Activated CD4-positive, CD25-positive, alpha-beta regulatory T cell treated with anti-CD3 and anti-CD28 coated beads, Interleukin-2, amount 50 U/mL, for 16 hours (primary cell): ENCODE measurements at places on chromosomes 4 and X.
A peak's percentile ranks its signal among the peaks of the same experiment; 100 is the strongest.

DNA sequence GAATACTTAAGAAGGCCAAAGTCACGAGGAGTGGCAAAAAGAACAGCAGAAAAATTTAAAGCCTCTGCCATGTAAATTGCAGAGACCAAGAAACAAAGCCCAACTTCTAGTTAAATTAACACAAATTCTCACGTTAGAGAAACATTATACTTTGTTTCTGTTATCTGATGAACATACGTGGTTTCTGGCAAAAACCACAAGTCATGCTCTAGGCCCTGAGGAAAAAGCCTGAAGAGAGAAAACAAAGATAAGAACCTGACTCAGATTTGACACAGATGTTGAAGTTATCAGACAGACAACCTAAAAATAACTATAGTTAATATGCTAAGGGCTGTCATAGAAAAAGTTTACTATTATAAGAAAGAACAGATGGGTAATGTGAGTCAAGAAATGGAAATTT is 149.1 kb upstream of the PCDH10 start:
- no peak for DNase-seq

DNA sequence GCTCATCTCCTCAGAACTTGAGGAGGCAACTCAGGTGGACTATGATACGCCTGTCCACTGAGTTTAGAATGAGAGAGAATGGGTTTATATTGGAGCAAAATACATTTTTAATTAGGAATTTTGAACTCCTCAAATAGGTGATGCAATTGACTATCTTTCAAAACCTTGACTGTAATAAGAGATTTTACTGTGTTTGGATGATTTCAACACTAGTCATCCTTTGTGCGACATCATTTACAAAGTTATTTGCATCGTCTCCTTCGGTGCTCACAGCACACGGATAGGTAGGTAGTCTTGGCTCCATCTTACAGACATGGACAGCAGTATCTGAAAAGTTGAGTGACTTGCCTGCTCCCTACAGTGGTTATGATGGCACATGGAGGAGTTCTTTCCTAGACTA is 67.0 kb downstream of the AASDH start:
- DNase-seq, result no peak

GRCh38 chr4:174989791-174990190 is 71.6 kb downstream of the ADAM29 start:
- DNase-seq, result no peak

- DNase-seq, result no peak
Measured at GRCh38 chrX:72272868-72273267, 4.2 kb downstream of the RPS4X start.

- no peak for DNase-seq
Measured at GRCh38 chrX:115013705-115014104, 3.7 kb downstream of the IL13RA2 start.

DNA sequence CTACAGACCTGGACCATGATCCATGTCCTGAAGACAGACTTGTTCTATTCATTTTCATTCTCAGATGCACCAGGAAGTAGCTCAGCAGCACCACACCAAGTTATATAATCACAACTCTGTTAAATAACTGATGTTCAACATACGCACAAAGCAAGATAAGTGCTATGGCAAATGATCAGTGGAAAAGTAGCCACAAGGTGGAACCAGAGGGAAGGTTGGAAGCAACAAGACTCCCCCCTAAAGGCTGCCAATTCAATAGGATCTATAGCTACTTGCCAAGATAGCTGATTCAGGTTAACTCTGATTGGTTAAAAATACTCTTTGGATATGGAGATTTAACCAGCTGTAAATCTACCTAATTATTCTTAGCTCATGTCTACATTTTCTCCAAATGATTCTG is 23.7 kb upstream of the FAM47B start:
- no peak for DNase-seq

DNA sequence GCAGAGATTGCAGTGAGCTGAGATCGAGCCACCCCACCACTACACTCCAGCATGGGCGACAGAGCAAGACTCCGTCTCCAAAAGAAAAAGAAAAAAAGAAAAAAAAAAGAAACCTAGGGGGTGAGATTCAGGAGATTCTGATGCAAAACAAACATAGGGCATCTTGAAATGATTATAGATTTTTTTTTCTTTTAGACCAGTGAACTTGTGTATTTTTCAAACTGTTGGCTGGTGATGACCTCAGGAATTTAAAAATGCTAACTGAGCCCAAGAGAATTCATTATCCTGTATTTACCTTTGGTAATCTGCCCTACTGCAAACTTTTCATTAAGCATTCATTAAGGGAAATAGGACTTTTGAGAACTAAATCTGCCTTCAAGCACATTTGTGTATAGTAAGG is 20.6 kb downstream of the ATP10D start:
- DNase-seq, result no peak

GRCh38 chrX:19382555-19383145 is 38.9 kb downstream of the PDHA1 start:
- DNase-seq, result peak; percentile 8

DNA sequence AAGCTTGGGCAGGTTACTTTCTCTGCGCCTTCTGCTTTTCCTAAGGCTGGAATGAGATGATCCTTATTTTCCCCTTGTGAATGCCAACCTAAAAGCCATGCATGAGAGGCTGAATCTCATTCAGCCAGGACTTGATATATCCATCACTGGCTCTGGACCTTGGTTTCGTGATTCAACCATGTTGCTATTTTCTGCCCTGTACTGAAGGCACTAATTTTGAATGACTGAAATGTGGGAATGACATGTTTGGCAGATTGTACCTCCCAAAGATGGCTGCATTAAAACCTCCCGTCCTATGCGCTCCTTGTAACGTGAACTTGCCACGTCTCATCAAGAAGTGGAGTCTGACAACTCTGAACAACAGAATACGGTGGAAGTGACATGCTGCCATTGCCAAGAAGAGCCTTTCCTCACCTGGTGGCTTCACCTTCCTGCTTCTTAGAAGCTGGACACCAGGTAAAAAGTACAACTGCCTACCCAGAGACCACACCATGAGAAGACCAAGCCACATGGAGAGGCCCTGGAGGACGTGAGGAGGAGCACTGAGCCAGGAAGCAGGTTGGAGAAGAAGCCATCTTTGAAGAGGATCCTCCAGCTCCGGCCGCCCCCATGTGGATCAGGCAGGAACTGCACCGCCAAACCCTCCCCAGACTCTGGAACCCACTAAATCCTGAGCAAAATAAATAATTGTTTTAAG is 174.5 kb downstream of the NSUN7 start:
- peak; percentile 39 for DNase-seq

DNA sequence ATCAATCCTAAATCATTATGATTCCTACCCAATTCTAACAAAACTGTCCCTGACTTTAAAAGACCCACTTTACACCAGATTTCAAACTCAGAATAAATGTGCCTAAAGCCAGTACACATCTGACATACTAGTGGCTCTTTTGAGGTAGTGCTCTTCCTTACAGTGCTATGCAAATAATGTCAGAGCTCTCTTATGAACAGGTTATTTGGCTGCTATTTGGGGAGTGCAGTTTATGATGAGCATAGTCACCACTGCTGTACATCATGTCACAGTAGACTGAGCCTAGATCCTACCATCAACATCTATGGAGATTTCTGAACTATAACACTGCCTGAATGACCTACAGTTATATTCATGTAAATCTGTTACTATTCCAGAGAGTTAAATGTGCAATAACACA is 50.4 kb upstream of the PAGE5 start:
- no peak for DNase-seq

DNA sequence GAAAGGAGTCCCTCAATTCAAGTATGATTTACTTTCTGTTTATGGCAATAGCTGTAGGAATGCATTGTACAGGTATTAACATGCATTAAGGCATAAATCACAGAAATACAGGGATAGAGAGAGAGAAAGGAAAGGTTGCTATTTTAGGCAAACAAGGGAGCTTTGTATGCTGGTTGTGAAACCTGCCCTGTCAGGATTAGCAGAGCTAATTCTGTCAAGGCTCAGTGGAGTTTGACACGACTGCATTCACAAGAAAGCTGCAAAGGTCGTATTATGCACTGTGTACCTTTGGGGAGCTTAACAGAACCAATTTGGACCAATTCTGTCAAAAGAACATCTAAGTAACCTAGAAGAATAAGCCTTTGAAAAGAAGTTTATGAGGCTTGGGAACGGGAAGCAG is 239.3 kb downstream of the GRIA2 start:
- no peak for DNase-seq

- DNase-seq, result no peak
Measured at GRCh38 chr4:151931563-151931962, 170.8 kb upstream of the GATB start.

GRCh38 chr4:152540293-152540674 is 4.4 kb upstream of the FBXW7 start:
- DNase-seq, result no peak

- DNase-seq, result no peak
Measured at GRCh38 chr4:169250796-169251195, 20.0 kb downstream of the SH3RF1 start.

- no peak for DNase-seq
Measured at GRCh38 chr4:73988061-73988460, at the start of gene PPBP. TSS of gene PPBP (minus strand) at chr4:73988190. CDS start at chr4:73988103, 87 bp downstream.

GRCh38 chr4:87738483-87738882 is 60.9 kb upstream of the IBSP start:
- DNase-seq, result no peak

- no peak for DNase-seq
Measured at GRCh38 chr4:25209702-25210101, 24.1 kb upstream of the PI4K2B start.

DNA sequence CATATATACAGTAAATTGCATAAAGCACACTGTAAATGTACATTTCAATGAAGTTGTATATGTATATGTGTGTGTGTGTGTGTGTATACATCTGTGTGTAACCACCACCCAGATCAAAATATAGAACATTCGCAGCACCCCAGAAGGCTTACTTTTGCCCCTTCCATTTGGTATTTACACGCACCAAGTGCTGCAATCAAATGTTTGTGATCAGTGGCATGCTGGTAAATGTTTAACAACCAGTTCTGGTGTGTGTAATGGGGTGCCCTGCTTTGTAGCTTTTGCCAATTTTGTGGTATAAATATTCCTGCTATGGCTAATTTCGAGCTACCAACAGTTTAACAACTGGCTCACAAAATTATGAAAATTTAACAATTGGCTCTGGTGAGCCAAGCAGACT is 101.3 kb downstream of the RTL5 start:
- DNase-seq, result no peak

DNA sequence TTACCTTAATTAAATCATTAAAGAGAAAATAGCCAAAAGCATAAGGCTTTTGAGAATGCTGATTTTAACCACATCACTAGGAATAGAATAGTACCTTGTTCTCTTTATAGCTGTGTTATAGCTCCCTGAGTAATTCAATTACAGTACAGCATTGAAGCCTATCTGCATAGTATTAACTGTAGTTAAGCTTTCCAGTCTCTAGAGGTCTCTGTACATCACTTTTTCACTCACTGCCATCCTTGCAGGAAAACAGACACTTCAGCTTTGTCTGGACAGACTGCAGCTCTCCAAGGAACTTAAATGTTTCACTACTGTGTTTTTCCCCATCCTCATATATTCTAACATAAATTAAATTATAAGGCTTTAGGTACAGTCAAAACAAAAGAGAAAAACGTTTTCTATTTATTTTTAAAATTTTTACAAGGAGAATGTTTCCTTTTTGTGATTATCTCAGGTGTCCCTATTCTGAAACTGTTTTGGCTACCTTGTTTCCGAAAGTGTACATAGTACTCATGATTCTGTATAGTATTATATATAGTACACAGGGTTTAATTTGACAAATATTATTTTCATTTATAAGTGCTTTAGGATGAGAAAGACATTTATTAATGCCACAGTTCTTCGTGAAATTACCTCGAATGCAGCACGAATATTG is 407.9 kb downstream of the PCDH18 start:
- no peak for DNase-seq

DNA sequence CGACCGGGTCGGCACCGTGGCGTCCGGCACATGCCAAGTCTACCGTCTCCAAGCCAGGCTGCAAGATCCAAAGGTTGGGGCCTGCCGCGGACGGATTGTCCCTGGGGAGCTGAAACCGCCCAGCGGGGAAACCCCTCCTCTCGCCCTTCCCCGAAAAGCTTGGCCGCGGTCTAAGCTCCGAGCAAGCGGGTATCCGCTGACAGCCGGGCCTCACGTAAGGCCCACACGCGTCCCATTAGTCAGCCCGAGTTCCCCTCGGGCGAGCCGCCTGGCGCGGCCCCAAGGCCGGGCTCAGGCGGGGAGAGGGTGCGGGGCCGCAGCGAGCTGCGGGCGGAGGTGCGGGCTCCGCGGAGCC is 6.8 kb upstream of the BCOR start:
- no peak for DNase-seq

DNA sequence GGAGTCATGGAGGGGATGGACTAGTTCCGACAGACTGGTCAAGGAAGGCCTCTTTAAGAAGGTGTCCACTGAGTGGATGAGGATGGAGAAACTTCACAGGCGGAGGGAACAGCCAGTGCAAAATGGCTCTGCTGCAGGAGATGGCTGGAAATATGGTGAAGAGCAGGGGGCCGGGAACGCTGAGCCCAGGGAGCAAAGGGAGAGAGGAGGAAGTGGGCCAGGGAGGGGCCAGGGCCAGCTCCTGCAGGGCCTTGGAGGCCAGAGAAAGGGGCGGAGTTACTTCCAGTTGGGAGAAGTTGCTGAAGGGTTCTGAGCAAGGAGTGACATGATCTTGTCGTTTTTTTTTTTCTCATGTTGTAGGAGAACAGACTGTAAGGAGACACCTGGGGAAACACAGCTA is 94.5 kb downstream of the WFS1 start:
- DNase-seq, result no peak

GRCh38 chr4:112290341-112290740 is 4.6 kb upstream of the TIFA start:
- no peak for DNase-seq

GRCh38 chr4:155383541-155383940 is 6.8 kb upstream of the MAP9 start:
- no peak for DNase-seq

GRCh38 chr4:41013746-41014145 is 200.6 kb downstream of the APBB2 start:
- DNase-seq, result no peak

- no peak for DNase-seq
Measured at GRCh38 chrX:154542723-154543424, 3.8 kb downstream of the G6PD start.

- DNase-seq, result no peak
Measured at GRCh38 chr4:8380511-8381415, 59.8 kb downstream of the ACOX3 start.

DNA sequence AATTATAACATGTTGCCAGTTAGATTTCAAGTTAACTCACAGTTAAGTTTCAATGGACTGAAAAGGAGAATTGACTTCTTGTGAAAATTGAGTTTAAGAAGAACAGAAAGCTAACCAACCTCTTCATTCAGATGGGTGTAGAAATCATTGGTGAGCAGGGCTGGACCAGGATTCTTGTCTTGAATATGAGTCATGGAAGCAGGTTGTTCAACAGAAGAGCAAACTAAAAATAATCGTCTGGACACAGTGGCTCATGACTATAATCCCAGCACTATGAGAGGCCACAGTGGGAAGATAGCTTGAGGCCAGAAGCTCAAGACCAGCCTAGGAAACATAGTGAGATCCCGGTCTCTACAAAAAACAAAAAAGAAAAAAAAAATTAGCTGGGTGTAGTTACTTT is 98.2 kb downstream of the ARSJ start:
- no peak for DNase-seq
